ENCODE measurements at places on chromosomes 16 and 17. TPM values are rescaled to one million over a fixed set of nuclear protein-coding genes. Genes with fewer than 3 reads are reported as not detected.

ARHGAP44 gene
- 0.90 TPM for polyA plus RNA-seq

CRYBA1 gene
- polyA plus RNA-seq = not detected

TMIGD1 gene
- not detected for polyA plus RNA-seq

SHBG gene
- polyA plus RNA-seq = not detected

ZNF689 gene
- 12.8 TPM for polyA plus RNA-seq

SCARF1 gene
- polyA plus RNA-seq = 0.19 TPM

EPN3 gene
- polyA plus RNA-seq = not detected

FZD2 gene
- not detected for polyA plus RNA-seq

MEOX1 gene
- polyA plus RNA-seq = not detected

TEX14 gene
- not detected for polyA plus RNA-seq

CCDC154 gene
- 1.5 TPM for polyA plus RNA-seq

OR2C1 gene
- polyA plus RNA-seq = not detected

DGKE gene
- 6.2 TPM for polyA plus RNA-seq

ZFHX3 gene
- polyA plus RNA-seq = 1.6 TPM

ALOX15 gene
- polyA plus RNA-seq = 0.41 TPM

TEX19 gene
- 0.36 TPM for polyA plus RNA-seq

ADAM11 gene
- polyA plus RNA-seq = not detected

KRT40 gene
- polyA plus RNA-seq = not detected

LUC7L3 gene
- 65.5 TPM for polyA plus RNA-seq

NOD2 gene
- 0.86 TPM for polyA plus RNA-seq

GAS2L2 gene
- polyA plus RNA-seq = not detected

CDH15 gene
- not detected for polyA plus RNA-seq

MATCAP1 gene
- polyA plus RNA-seq = 0.56 TPM

UBFD1 gene
- polyA plus RNA-seq = 12.4 TPM

RHBDL3 gene
- polyA plus RNA-seq = not detected

ZFP1 gene
- 12.9 TPM for polyA plus RNA-seq

KRTAP4-5 gene
- not detected for polyA plus RNA-seq

ABI3 gene
- 34.2 TPM for polyA plus RNA-seq

USP6 gene
- 0.05 TPM for polyA plus RNA-seq

ZNF75A gene
- polyA plus RNA-seq = 27.1 TPM

TMEM238L gene
- polyA plus RNA-seq = not detected

PPL gene
- 0.55 TPM for polyA plus RNA-seq

KRTAP4-2 gene
- polyA plus RNA-seq = not detected

Measured in IgD-negative memory B cell (primary cell).